D341Med (cell line): ENCODE measurements at places on chromosomes 11 and 22.

DNA sequence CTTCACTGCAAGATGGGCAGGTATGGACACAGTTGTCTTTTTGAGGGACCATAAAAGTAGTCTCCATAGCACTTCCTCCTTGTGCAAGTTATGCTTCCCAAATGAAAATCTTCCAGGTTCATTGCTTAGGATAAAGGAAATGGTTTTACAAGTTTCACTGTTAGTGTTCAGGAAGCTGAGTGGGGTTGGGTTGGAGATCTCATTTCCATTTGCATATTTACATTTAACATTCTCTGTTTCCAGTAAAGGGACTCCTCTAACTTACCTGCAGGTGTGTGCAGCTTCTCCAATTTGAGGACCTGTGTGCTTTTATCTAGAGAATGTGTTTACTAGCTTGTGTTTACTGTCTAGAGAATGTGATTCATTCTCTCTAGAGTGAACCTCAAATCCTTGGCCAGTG lies 141.3 kb upstream of the POU2AF2 start:
- DNase-seq, result no peak

GRCh38 chr11:114262681-114263512 lies 33.3 kb upstream of the NNMT start:
- DNase-seq, result peak; percentile 64

GRCh38 chr22:49760630-49761571 lies 66.8 kb downstream of the BRD1 start:
- no peak for DNase-seq

- DNase-seq, result peak; percentile 87
These were observed 24.8 kb upstream of the TTC12 start for GRCh38 chr11:113289431-113290187.

GRCh38 chr22:50595189-50595588 lies 5.4 kb upstream of the MAPK8IP2 start:
- DNase-seq, result no peak

- DNase-seq, result no peak
These were observed 55.1 kb downstream of the MAML2 start for GRCh38 chr11:96287822-96288439.

- no peak for DNase-seq
These were observed 18.9 kb upstream of the WNT11 start for GRCh38 chr11:76225122-76225611.

DNA sequence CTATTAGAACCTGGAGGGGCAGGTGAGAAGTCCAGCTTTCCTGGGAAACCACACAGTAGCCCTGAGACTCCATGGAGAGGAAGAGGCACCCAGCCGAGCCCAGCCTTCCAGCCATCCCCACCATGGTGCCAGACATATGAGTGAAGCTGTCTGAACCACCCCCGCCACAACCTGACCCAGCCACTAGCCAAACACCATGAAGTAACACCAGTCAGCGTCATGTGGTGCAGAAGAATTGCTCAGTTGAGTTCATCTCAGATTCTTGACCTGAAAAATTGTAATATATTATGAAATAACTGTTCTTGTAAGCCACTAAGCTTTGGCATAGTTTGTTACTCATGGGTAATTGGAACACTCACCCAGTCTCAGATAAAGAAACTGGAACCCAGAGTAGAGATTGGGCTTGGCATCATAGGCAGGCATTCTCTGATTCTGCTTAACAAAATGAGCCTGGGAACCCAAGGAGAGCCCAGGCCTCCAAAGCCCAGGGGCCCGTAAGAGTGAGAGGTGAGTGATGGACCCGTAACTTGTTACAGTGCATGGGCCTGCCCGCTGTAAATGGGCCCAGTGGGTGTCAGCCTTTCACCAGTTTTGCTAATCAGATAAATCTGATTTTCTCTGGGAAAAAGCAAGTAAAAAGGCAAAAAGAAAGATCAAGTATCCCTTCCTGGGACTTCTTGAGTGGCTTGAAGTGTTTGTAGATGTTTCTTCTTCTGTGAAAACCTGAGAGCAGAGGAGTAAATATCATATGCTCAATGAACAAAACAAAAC lies 305.5 kb downstream of the DDX10 start:
- no peak for DNase-seq

DNA sequence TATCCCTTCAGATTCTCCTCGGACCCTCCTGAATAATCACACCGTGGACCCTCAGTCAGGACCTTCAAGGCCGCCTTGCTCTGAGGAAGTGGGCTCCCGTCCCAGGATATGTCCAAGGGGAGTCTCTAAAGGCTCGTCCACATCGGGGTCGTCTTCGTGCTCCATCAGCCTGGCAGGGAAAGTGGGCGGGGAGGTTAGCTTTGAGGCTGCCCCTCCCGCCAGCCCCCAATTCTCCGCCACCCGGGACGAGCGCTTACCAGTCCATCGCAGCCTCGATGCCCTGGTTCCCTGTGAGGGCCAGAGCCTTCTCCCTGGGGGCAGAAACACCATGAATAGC lies 472 bp downstream of the UBXN1 start:
- no peak for DNase-seq

DNA sequence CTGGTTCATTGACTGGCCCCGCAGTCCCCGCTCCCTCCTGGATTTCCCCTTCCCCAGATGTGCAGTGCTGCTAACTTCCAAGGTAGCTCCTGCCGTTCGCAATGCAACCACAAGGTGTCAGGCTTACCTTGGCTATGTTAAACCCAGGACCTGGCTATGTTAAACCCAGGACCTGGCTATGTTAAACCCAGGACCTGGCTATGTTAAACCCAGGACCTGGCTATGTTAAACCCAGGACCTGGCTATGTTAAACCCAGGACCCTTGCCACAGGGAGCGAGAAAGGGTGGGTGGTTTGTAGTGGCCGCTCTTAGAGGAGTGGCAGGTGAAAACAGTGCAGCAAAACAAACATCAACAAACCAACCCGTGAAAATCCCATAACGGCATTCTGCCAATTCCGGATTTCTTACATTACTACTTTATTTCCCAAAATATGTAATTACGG lies 2.9 kb upstream of the ADAMTS8 start:
- peak; percentile 64 for DNase-seq
